ENCODE measurements at places on chromosomes 6 and 20. TPM values are rescaled to one million over a fixed set of nuclear protein-coding genes. Genes with fewer than 3 reads are reported as not detected.

BCAS1 gene
- total RNA-seq: not detected

DNA sequence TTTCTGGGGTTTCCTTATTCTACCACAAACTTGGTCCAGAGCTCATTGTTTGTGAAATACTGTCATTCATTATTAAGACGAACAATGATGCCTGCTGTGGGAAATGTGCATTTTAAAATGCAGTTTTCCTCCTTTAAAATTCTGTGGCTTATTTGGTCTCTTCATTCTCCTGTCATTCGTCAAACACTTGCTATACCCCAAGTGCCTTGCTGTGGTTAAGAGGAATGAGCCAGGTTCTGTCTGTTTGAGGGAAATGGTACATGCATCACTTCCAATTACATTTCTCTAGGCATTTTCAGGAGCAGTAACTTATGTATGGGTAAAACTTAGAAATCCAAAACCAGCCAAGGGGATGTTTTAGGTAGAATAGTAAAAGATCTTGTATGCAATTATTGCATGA lies 1087.7 kb downstream of the KIF16B start:
- DNase-seq: no peak

TMC2 gene
- total RNA-seq: not detected

- DNase-seq: no peak
These were observed 42.1 kb upstream of the HLA-E start for GRCh38 chr6:30447237-30447636.

REV3L gene
- total RNA-seq: 19.3 TPM

ELOVL2 gene
- 0.07 TPM for total RNA-seq

DNA sequence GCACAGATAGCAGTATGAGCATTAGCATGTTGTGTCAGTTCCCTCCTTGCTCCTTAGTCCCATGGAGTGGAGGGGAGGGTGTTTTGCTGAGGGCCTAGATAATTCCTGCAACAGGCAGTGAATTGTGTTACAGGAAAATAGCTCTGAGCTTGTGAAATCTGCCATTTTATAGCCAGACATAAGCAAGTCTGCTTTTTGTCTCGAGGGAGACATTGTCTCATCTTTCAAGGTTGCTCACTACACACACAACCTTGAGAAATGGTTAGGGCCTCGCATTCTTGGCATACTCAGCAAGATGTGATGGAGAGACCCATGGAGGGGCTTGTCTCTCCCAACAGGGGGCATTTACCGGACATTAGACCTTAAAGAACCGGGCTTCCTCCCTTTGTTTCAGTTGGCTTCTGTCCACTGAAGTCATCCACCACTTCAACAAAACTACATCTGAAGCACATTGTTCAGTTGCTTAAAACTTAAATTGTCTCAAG lies 108.0 kb upstream of the FOXO3 start:
- DNase-seq: no peak

ENPP1 gene
- 1.2 TPM for total RNA-seq

- DNase-seq: no peak
These were observed 128.5 kb downstream of the TPBG start for GRCh38 chr6:82492134-82492533.

GRCh38 chr20:438571-439469 lies 23.5 kb downstream of the TBC1D20 start:
- peak; percentile 70 for DNase-seq

PHACTR3 gene
- not detected for total RNA-seq

GSTA2 gene
- total RNA-seq: not detected

DNA sequence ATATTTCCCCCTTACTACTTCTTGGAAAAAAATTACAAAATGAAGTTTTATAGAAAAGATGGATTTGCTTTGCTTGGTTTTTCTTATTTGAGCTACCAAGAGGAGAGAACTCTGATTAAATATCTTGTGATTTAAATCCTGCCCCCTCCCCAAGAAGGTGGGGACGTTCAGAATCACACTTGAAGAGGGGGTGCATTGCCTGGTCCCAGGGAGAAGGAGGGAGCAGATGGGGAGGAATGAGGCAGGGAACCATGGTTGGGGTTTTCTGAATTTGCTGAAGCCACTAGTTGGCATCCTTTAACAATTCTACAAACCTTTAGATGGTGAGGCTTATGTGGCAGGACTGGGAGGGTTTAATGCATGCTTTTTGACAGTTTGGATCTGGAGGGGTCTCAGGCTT lies 5.5 kb downstream of the PCK1 start:
- DNase-seq: no peak

GRCh38 chr6:5403076-5403475 lies 141.8 kb downstream of the FARS2 start:
- no peak for DNase-seq

GRCh38 chr6:158161566-158162254 lies 6.4 kb downstream of the SERAC1 start:
- DNase-seq: no peak

PROKR2 gene
- not detected for total RNA-seq

DNA sequence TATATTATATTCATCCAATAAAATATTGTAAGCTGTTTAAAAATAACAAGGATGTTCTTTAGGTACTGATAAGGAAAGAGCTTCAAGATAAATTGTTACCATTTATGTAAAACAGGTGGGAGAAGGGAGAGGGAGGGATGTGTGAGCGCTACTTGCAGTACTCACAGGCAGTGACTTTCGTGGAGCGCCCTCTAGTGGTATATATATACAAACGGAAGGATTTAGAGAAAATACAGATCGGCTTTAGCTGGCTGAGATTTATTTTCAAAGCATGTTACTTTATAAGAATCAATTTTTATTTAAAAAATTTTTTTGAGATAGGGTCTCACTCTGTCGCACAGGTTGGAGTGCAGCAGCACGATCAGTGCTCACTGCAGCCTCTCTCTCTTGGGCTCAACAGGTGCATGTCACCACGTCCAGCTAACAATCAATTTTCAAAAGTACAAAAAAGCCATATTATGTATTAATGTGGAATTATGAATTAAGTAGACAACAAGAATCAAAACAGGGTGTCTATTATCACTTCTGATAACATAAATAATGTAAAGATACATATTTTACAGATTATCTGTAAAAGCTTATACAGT lies 3.3 kb upstream of the MOG start:
- DNase-seq: peak; percentile 51

- peak; percentile 93 for DNase-seq
These were observed at the start of gene GPANK1 for GRCh38 chr6:31664790-31665500. Gene GPANK1, minus strand, starts transcription at chr6:31664997. Its CDS starts 519 bp downstream, at chr6:31664478.

DNA sequence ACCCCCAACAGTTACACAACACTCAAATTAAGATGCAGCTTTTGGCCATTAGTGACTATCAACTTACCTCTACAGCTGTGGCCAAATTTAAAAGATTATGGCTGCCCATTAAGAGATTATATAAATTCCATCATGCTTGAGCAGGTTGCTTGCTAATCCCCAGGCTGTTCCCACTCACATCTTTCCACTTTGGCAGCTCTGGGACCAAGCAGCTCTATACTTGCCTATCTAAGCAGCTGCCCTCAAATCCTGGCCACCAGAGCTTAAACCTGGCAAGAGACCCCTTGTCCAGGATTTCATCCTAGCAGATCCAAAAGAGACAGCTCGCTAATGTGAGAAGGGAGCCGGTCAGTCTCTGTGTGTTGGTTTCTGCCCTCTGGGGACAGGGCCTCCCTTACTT lies 127.9 kb downstream of the SLC23A2 start:
- DNase-seq: no peak

GRCh38 chr6:140663772-140664171 lies 1289.3 kb upstream of the CITED2 start:
- DNase-seq: no peak

DNA sequence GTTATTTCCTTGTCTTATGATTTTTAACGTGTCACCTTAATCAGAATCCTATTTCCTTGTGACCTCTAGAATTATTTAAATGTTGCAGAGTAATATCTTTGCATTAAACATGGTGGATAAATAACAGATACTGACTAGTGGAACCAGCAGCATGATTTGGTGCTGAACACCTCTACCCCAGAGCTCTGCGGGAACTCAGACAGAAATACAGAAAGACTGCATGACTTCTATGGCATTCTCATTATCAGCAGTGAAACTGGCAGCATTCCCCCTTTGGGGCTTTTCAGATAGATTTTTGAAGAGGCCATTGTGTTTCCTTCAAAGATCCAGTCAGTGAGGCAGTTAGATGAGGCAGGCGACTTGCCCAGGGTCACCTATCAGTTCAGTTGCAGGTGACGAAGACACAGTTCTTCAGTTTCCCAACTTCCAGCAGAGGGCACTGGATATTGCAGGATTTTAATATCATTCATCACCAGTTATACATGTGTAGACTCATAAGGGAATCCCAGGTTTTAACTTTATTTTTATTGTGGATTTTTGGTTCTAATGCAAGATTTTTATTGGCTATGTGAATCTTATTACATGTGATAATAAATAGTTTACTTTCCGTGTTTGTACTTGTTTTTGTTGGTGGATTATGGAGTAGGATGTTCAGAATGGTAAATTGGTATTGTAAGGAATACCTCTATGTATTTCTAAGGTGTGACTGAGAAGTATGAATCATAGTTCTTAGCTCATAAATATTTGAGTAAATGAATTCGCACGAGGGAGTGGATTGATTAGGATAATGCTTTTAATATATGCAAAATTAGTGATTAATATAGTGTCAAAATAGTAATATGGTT lies 81.3 kb downstream of the AFDN start:
- DNase-seq: no peak
